ENCODE measurements at places on chromosomes 4 and X. TPM values are rescaled to one million over a fixed set of nuclear protein-coding genes. Genes with fewer than 3 reads are reported as not detected.

CLNK gene
- total RNA-seq = not detected

GPR119 gene
- total RNA-seq = not detected

POLN gene
- total RNA-seq = 1.1 TPM

FAM184B gene
- not detected for total RNA-seq

TNIP3 gene
- 0.22 TPM for total RNA-seq

APBB2 gene
- 126 TPM for total RNA-seq

SULT1E1 gene
- total RNA-seq = not detected

CYTL1 gene
- total RNA-seq = not detected

SAGE1 gene
- not detected for total RNA-seq

MAMLD1 gene
- 1.8 TPM for total RNA-seq

MSANTD1 gene
- total RNA-seq = 0.72 TPM

GABRB1 gene
- not detected for total RNA-seq

Data from placental pericyte (primary cell).